ENCODE measurements at places on chromosomes 6 and 20.
A peak's percentile ranks its signal among the peaks of the same experiment; 100 is the strongest.

GRCh38 chr20:51591871-51592270, 49.4 kb upstream of the NFATC2 start:
- DNase-seq = no peak

DNA sequence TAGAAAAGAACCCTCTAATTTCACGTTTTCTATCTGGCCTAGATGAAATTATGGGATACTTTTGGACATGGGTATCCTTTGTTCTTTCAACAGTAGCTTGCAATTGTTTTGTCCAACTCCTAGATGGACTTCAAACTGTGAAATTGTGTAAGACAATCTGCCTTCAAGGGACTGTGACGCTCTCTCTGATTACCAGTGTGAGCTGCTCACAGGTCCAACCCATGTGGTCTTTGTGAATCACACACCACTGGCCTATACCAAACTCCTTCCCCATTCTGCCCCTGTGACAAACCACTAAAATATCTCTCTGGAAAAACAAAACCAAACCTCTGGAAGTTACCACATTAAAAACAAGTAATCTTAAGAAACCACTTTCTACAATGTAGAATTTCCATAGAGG, 59.5 kb downstream of the NINL start:
- DNase-seq = no peak

GRCh38 chr6:3296078-3296477, 37.3 kb downstream of the PSMG4 start:
- DNase-seq = no peak

DNA sequence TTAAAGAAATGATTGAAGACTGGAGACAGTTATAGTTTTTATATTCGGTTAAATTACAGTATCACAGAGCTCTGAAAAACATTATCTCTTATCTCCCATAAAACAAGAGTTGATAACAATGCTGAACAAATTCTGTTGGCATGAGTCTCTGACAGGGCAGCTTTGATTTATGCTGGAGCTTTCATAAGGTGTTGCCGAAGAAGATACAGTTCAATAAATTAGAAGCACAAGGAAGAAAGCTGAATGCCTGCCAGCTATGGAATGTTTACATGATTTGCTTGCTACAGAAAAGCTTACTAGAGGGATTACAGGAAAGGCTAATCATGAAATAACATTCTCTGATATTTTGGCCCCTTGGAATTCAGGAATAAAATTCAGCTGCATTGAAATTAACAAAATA, 431.9 kb upstream of the GJE1 start:
- no peak for DNase-seq

DNA sequence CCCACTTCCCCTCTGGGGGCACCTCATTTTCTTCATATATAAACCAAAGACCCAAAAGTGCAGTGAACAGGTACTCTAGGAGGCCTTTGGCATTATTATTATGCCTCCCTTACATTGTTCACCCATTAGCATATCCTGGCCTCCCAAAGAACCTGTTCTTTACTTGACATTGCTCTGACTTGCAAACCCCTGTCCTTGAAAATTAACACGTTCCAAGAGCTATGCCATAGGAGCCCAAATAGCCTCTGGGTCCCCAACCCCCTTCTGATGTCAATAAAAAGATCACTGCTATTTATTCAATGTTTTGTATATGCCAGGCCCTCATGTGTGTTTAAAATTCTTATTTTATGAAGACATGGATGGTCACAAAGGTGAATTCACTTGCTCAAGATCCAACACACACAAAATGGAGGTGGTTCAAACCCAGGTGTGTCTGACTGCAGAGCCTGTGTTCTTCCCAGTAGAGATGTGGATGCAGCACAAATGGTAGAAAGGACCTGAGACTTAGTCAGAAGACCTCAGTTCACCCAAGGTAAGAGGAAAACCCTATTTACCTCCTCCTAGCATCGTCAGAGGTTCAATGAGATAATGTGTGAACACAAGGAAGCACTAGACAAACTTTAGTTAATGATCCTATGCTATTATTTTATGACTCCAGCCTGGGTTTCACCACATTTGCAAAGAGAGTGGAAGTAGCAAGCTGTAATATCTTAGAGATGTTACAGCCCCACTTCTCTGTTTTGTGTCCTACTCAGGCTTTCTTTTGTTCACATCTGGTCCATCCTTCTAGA, 36.6 kb downstream of the BCL2L1 start:
- no peak for DNase-seq

GRCh38 chr20:10076126-10077080, 41.6 kb downstream of the ANKEF1 start:
- DNase-seq = no peak

GRCh38 chr6:52510213-52510562, 66.7 kb downstream of the TRAM2 start:
- no peak for DNase-seq

- no peak for DNase-seq
Measured at GRCh38 chr6:72212686-72213085, 326.3 kb downstream of the RIMS1 start.

- DNase-seq = no peak
Measured at GRCh38 chr6:10098756-10099528, 315.9 kb downstream of the TFAP2A start.

- no peak for DNase-seq
Measured at GRCh38 chr6:151901009-151901411, 93.5 kb downstream of the ESR1 start.

GRCh38 chr6:109978174-109979032, at the start of gene GPR6:
GPR6 (plus strand) TSS chr6:109978311; CDS start chr6:109979113, 802 bp downstream.
- peak; percentile 57 for DNase-seq

DNA sequence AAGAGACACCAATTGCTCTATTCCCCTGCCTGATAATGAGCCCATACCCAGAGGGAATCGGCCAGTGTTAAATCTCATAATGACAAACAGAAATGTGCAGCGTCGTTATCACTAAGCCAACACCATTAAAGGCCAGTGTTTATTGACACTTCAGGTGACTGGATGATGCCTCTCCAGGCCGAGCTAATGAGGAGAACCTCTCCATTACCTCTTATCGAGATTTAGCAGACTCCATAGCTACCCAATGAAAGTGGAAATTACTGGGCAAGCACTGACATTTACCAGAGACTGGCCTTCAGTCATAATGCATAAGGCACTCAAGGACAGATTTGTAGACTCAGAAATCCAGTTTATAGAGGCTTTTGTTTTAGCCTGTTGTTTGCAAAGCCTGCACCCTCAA, 669.5 kb downstream of the MAFB start:
- DNase-seq = no peak

- no peak for DNase-seq
Measured at GRCh38 chr6:12223383-12223782, 66.8 kb upstream of the EDN1 start.

DNA sequence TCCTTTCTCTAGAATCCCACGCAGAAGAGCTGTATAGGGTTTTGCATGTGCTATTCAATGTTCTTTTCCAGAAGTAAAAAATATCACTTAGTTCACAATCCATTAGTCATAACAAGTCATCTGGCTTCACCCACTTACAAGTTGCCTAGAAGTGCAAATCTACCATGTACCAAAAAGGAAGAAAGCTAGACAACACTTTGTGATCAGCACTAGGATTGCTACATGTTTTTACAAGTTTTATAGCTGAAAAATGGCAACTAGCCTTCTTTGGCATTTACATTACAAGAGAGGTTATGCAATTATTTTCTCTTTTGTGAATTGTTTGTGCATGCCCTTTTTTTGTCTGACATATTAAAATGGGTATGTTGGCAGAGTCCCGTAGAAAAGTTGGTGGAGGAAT, 85.6 kb upstream of the PTPRK start:
- no peak for DNase-seq

DNA sequence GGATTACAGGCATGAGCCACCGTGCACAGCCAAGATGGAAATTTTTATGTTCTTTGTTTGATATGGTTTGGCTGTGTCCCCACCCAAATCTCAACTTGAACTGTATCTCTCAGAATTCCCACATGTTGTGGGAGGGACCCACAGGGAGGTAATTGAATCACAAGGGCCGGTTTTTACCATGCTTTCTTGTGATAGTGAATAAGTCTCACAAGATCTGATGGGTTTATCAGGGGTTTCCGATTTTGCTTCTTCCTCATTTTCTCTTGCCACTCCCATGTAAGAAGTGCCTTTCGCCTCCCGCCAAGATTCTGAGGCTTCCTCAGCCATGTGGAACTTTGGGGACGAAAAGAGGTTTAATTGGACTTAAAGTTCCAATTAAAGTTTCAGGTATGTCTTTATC, 14.6 kb downstream of the EEF1A1 start:
- DNase-seq = no peak

GRCh38 chr6:32838114-32838958, at the start of gene TAP2:
TAP2 (minus strand) TSS chr6:32838739; CDS start chr6:32838233, 506 bp downstream.
- peak; percentile 98 for DNase-seq

- DNase-seq = no peak
Measured at GRCh38 chr20:8480597-8480996, 348.5 kb downstream of the PLCB1 start.

GRCh38 chr6:153034139-153034538, 31.6 kb upstream of the MTRF1L start:
- DNase-seq = no peak

DNA sequence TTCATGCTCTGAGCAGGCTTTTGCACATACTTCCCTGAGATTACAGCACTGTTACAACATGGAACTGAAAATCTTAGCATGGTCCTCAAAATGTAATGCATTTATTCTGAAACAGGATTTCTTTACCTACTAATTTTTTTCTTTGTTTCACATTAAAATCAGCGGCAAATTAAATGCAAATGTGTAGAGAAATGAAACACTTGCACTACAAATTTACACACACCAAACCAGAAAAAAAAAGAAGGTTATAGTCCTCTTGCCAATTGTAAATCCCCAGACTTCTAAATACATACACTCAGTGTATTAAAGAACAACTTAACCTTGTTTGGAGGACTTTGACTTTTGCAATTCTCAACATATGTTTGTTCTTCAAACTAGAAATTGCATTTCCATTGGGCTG, 210.9 kb upstream of the TBX18 start:
- no peak for DNase-seq

DNA sequence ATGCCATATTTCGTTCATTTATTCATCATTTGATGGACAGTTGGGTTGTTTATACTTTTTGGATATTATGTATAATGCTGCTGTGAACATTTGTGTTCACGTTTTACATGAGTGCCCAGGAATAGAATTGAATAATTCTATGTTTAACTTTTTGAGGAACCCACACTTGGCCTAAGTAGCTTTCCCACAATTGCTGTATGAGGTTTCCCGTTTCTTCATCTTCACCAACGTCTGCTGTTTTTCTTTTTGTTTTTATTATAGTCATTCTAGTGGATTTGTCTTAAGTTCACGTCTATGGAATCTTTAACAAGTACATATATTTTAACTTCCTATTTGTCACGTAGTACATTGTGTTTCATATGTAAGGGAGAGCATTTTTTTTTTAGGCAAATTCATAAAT, 110.3 kb downstream of the JARID2 start:
- DNase-seq = no peak

DNA sequence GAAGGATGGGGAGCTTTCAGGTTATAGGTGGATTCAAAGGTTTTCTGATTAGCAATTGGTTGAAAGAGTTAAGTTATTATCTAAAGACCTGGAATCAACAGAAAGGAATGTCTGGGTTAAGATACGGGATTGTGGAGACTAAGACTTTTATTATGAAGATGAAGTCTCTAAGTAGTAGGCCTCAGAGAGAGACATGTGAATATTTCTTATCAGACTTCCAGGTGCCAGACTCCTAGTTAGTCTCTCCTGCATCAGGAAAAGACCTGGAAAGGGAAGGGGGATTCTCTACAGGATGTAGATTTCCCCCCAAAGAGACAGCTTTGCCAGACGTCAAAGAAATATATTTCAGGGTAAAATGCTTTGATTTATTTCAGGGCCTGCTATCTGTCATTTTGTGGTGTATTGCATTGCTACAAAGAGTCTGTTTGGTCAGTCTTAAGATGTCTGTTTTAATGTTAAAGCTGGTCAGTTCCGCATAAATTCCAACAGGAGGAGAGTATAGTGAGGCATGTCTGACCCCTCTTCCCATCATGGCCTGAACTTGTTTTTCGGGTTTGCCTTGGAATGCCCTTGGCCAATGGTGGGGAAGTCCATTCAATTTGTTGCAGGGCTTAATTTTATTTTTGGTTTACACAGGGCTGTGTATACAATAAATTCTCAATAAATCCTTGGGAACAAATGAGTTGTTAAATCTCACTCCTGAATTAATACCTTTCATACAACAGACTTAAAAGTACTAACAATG, 103.4 kb upstream of the RALGAPA2 start:
- no peak for DNase-seq
